ENCODE measurements at places on chromosomes 13 and 19. TPM values are rescaled to one million over a fixed set of nuclear protein-coding genes. Genes with fewer than 3 reads are reported as not detected.

DNA sequence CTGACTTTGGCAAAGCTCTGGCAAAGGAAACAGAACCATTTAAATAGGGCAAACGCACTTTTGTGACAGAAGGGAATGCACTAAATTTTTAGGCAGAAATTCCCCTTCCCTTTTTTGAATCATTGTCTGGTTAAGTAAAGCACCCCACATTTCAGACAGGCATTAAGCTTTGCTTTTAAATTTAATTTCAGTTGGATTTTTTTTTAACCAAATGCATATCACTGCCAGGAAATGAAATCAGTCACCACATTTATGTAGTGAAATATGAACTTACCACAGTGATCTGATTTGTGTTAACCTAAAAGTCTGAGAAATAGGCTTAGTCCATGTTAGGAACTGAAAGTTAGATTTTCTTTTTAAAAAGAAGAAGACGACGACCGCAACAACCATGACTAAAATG is 10.8 kb downstream of the GPR183 start:
- DNase-seq, result no peak

DNA sequence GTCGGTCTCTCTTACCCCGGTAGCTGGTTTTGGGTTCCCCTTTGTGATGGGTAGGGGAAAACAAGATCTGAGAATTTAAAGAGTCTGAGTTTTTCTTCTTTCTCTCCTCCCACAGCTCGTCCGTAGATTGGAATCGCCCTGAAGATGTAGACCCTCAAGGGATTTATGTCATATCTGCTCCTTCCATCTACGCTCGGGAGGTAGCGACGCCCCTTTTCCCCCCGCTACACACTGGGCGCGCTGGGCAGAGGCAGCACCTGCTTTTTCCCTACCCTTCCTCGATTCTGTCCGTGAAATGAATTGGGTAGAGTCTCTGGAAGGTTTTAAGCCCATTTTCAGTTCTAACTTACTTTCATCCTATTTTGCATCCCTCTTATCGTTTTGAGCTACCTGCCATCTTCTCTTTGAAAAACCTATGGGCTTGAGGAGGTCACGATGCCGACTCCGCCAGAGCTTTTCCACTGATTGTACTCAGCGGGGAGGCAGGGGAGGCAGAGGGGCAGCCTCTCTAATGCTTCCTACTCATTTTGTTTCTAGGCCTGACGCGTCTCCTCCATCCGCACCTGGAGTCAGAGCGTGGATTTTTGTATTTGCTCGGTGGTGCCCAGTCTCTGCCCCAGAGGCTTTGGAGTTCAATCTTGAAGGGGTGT is 7.1 kb upstream of the SELENOV start:
- DNase-seq, result no peak

DNA sequence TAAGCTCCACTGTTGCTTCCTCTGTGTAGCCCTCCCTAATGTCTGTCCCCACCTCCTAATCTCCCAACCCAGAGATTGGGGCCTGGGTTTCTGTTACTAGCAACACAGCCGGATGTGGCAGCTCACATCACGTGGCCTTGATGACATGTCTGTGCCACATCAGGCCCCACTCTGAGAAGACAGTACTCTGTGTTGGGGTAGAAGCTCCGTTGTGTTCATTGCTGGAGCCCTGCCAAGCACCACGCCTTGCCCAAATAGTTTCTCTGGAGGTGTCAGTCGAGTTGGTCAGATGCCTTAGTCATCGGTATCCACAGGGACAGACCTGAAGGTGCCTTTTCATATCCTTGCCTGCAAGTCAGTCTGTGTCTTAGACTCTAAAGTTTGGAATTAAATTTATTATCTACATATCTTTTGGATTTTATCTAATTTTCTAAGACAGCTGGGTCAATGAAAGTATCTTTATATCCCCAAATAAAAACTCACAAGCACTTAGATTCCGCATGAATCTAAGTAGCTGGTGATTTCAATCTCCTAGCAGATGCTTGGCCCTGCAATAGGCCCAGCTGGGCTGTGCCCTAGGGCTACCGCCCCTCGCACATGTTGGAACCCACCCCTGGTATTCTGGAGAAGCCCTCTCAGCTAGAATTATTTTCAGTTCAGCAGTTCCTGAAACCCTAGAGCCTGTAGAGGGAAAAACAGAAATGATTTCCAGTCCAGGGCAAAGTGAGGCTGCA is 204.0 kb upstream of the TSHZ3 start:
- no peak for DNase-seq

- DNase-seq, result no peak
Observed at GRCh38 chr13:112699322-112699918, 9.6 kb downstream of the ATP11A start.

Gene ZNF681
- 1.7 TPM for total RNA-seq

GRCh38 chr19:6392221-6393073 is 517 bp downstream of the GTF2F1 start:
- DNase-seq, result no peak

GRCh38 chr19:38274739-38275138 is 10.4 kb downstream of the SPINT2 start:
- DNase-seq, result no peak

Gene GARIN5A
- total RNA-seq, result not detected

DNA sequence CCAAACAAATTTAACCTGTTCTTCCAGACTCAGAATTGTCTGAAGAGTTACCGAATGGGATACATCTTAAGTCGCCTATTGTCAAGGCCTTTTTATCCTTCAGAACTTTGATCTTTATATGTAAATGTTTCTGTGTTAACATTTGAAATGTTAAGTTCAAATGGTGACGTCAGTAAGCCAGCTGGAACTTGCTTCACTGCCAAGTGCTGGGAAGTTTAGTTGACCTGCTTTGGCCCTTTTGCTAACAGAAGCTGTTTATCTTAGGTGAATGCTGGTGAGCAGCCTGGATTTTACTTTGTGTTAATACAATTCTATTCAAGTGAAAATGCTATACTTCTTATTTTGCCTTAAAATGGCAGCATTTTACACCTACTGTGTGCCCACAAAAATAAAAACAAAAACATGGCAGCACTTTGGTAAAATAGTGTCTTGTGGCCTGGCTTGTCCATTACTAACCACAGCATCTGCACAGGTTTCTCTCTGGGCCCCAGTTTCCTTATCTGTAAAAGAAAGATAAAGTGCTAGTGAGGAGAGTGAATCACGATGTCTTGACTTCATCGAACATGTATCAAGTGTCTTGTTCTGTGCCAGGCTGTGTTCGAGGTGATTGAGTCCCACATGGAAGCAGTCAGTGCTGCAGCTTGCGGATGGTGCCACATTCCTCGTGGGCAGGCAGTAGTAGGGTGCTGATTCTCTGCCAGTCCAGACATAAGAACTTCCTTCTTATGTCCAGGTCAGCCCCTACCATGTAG is 2.2 kb downstream of the NAXD start:
- no peak for DNase-seq

- DNase-seq, result no peak
Observed at GRCh38 chr19:40805258-40805868, 6.4 kb downstream of the EGLN2 start.

DNA sequence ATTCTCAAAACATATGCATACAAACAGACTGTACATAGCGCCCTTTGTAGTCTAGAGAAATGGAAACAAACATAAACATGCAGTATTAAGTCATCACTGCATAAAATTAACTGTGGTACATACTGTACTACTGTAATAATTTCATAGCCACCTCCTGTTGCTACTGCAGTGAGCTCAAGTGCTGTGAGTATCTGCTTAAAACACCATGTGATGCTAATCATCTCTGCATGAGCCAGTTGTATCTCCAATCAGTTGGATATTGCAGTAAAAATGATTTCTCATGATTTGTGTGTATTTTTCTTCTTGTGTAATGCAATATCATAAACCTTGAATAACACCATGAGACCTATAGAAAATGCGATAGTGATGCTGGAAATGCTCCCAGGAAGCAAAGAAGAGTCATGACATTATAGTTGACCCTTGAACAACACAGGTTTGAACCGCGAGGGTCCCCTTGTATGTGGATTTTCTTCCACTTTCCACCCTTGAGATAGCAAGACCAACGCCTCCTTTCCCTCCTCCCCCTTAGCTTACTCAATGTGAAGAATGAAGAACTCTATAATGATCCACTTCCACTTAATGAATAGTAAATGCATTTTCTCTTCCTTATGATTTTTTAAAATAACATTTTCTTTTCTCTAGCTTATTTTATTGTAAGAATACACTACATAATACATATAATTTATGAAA is 4.1 kb downstream of the TNFSF13B start:
- DNase-seq, result no peak

DNA sequence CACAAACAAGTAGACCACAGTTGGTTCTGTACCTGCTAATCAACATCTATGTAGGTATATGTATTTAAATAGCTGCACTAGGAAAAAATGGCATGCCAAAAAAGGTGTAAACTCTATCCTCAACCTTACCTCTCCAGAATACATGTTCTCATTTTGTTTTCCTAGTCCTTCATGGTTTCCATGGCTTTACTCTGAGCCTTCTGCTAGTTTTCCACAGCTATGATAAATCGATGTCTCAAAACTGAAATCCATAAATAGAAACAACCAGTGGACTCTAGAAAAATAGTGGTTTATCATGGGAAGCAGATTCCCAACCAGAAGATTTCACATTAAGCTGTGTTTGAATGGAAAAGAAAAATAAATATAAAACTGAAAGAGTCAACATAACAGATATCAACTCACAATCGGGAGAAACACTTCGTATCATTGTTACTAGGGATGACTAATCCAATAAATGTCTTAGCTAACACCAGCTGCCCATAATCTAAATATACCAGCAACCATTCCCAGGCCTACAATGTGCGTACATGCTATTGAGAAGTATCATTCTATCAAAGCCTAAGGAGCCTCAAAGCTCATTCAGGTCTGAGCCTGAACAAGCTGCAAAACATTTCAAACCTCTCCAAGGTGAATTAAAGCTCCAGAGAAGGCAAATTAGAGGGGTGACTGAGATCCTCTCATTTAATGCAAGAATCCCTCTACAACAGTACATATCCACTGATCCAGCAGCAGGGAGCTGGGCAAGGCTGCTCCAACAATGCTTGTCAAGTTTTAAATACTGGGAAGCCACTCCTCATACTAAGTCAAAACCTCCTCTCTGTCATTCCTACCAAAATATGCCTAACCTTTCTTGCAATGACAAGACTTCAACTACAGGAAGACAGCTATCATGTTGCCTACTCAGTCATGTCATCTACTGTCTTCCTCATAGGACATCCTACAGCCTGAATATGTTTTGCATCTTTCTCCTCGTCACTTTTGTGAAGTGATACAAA is 90.2 kb downstream of the KCTD12 start:
- DNase-seq, result no peak

GRCh38 chr13:49369866-49370265 is 74.0 kb downstream of the CAB39L start:
- no peak for DNase-seq

GRCh38 chr19:40469011-40469410 is 2.2 kb downstream of the SPTBN4 start:
- DNase-seq, result no peak

DNA sequence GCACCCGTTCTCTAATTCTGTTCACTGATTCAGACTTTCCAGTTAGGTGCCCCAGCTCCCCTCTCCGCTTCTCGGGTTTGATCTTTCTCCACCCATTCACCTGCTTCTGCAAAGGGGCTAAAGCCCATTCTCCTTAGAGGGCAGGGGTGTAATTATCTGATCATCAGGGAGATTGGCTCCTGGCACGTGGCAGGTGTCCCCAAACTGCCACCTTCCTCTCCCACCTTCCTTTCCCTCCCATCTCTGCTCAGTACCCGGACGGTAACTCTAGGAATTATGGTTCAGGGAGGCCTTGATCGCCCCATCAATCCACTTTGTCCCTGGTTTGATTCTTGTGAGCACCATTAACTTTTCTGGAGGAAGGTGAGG is 212 bp downstream of the FFAR1 start:
- peak; percentile 11 for DNase-seq

GRCh38 chr13:63690672-63691071 is 2275.0 kb upstream of the PCDH20 start:
- DNase-seq, result no peak

Gene GRIN3B
- total RNA-seq, result not detected

DNA sequence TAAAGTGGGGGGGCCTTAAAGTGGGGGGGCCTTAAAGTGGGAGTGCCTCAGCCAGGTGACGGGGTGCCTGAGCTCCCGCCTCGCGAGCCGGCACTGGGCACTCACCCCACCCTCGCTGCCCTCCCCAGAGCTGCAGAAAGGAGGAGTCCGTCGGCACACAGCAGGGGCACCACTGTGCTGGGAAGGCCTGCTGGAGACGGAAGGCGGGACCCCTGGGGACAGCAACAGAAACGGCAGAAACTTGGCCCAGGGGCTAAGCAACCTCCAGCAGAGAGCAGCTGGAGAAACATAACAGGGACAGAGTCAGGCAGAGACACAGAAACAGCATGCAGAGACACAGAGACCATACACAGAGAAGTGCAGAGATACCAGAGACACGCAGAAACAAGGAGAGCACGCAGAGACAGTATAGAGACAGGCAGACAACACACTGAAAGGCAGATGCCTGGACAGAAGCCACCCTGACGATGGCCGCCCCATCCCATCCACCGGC is 7.9 kb downstream of the CFD start:
- no peak for DNase-seq

GRCh38 chr13:110055089-110055488 is 251.9 kb downstream of the COL4A1 start:
- no peak for DNase-seq

Gene CEACAM4
- total RNA-seq, result not detected

Gene ATP1A3
- total RNA-seq, result 4.7 TPM

DNA sequence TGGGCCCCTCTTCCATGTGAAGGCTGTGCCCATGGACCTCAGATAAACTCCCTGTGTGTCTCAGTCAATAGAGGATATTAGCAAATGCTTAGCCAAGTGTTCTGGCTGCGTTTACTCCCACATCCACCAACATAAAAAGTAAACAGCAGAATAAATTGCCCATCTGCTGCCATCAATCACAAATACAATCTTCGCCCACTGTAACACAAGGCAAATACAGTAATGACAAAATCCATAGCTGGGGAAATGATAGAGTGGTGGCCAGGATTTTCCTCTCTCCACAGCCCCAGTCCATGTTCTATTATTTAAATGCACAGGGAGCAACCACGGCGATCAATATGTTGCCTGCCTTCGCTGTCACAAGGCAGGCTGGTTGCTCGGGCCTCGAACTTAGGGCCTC is 376.5 kb downstream of the UQCRFS1 start:
- DNase-seq, result no peak

- no peak for DNase-seq
Observed at GRCh38 chr13:39410096-39410901, 192.7 kb downstream of the LHFPL6 start.
